Cardiac fibroblast (primary cell): ENCODE measurements at places on chromosomes 4 and X.
A peak's percentile ranks its signal among the peaks of the same experiment; 100 is the strongest.

DNA sequence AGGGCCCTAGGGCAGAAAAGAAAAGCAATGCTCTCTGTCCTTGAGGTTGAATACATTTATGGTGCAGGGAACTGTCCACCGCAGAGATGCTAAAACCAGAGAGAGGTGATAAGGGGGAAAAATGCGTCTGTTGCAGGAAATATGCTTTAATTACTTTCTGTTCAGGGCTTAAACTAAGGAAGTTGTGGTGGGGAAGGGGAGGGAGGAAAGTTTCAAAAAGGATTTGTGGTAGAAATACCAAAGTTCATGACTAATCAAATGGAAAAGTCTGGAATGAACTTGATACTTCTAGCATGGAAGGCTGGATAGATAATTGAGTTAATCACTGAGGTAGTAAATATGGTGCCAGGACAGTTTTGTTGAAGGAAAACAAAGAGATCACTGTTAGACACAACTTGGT, 99.0 kb downstream of the ASB9 start:
- DNase-seq: no peak

GRCh38 chr4:56674984-56675383, 6.1 kb downstream of the HOPX start:
- peak; percentile 74 for DNase-seq

DNA sequence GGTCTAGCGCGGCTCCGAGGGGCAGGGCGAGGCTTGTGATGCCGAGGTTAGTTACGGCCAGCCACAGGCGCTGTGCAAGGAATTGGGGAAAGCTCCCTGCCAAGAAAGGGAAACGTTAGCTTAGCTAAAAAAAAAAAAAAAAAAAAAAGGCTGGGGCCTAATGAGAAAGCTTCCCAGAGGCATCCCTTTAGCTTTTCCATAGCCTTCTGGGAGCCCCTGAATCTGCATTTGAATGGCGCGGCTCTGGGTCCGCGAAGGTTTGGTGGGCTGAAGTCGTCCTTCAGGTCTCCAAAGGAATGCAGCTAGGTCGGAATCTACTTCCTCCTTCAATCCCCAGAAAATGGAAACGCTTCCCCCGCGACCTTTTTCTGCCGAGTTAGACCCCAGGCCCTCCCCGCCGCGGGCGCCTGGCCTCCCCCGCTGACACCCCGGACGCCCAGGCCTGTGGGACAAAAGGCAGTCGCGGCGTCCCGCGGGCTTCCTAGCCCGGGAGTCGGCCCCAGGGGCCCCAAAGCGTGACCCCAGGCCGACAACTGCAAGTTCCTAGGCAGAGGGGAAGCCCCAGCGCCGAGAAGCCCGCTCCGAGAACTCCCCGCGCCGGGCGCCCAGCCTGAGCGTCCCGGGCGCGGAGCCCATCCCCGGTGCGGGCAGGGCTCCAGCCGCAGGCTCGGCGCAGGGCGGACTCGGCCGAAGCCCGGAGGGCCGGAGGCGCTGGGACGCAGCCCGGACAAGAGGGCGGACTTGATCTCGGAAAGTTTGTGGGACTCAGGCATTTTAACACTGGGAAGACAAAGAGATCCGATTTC, 605 bp upstream of the FAT1 start:
- DNase-seq: no peak

- DNase-seq: peak; percentile 25
These were observed 320.6 kb downstream of the ARHGAP10 start for GRCh38 chr4:148052448-148052847.

GRCh38 chr4:182240161-182241130, 2.8 kb upstream of the TENM3 start:
- DNase-seq: peak; percentile 20

GRCh38 chrX:10759141-10759799, 138.9 kb upstream of the MID1 start:
- DNase-seq: peak; percentile 12

GRCh38 chrX:21798677-21799219, 40.7 kb upstream of the MBTPS2 start:
- peak; percentile 24 for DNase-seq

DNA sequence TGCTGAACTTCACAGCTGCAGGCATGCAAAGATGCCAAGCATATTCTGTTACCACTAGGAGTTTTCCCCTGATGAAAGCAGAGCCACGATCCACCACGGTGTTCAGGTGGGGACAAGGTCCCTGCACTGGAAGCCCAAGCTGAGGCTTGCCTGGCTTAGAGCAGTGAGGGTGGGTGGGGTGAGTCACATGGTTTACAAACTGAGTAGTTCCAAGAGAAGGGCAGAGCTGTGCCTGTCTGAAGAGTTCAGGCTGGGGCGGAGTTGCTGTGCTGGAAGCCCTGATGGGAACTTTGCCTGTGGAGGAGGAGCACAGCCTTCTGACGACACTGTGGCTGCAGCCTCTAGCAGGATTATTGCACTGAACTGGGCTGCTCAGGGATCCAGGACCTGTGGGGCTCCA, 45.5 kb downstream of the FAM9B start:
- peak; percentile 28 for DNase-seq

DNA sequence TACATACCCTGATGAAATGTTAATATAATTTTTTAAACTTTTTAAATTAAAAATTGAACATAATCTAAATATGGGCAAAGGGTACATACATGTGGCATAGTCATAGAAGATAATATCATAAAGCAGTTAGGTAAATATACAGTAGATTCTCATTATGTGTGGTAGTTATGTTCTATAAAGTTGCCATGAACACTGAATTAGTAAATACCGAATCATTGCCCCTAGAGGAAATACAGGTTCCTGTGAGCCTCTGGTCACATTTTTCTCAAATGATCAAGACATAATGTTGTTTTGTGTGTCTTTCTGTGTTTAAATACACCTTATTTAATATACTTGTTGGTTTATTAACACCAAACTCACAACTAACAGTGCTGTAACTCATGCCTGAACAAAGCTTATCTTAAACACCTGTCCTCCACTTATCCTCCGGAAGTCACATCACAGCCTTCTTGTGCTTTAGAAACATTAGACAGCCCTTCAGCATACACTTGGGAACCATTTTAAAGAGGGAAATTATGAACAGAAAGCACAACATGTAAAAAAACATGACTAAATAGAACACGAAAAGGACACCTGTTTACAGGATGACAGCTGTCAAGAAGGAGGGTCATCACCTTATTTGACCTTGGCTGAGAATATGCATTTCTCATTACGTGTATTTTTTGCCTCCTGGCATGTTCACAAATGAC, 169.4 kb upstream of the NAP1L5 start:
- DNase-seq: no peak

GRCh38 chr4:93018243-93018642, 714.5 kb downstream of the GRID2 start:
- DNase-seq: no peak

DNA sequence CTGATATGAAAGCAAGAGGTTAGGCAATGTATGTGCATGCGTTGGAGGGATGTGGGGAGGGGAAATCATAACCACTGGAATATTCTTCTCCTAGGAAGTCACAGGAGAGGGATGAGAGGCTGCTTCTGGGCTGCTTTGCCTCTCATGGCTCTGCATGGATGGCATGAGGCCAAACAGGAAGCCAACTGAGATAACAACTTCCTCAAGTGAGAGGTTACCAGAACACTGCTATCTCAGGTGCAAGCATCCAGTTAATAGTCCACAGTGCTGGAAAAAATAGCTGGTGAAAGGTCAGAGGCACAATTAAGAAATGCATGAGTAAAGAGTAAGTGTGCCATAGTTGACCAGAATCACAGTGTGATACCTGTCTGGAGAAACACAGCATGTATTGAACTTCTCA, 113.3 kb downstream of the ELOVL6 start:
- peak; percentile 46 for DNase-seq

- peak; percentile 70 for DNase-seq
These were observed 59.5 kb upstream of the KDR start for GRCh38 chr4:55184600-55185523.

DNA sequence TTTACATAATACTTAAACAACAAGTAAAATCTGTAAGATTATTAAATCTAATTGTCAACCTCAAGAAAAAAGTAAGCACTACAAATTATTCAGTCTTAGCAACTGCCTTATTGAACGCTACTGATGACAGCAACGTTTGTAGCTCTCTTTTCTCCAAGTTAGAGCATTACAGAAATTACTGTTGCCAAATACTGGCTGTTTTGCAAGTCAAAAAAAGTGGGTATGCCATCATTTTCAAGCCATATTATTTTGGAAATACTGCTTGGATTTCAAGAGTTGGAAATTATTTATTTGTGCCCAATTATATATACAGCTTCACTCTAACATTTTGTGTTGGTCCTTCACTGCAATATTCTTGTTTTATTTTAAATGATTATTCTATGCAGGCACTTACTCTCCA, 221.7 kb downstream of the CXXC4 start:
- no peak for DNase-seq

DNA sequence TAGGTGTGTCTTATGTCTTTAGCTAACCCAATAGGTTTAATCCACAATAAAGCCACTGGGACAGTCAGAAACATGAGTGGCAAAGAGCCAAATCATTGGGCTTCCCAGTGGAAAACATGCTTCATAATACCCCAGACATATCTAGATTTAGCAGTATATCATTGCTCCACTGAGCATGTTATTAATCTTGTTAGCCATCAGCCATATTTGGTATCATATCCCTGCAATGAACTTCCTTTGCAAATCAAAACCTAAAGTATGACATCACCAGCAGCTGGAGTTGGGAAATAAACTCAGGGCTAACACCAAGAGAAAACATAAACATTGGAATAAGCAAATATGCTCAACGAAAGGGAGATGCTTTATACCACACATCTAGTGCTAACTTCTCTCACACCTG, 280.8 kb upstream of the NOCT start:
- DNase-seq: peak; percentile 57

DNA sequence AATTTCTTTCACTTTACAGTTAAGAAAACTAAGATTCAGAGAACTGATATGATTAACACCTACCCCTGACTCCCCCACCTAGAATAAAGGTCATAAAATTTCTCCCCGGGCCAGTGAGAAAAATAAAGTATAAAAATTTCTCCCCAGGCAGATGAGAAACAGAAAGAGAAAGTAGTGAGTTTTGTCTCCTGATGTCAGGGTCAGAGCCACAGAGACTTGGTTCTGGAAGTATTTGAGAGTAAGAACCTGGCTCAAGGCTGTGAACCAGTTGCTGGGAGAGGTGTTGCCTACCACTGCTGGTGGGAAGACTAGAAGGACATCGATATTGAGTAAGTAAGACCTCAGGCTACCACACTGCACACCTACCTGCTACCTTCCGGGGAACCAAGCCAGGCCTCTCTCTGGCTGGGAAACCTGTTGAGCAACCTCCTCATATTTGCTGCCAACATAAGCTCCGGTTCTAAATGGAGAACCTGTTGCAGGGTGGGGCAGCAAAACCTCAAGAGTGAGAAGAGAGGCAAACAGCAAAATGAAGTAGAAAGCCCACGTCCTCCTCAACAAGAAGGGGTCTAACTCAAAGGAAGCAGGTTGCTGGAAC, 104.2 kb upstream of the PUDP start:
- DNase-seq: no peak

- DNase-seq: no peak
These were observed 230.6 kb upstream of the SPRY1 start for GRCh38 chr4:123166023-123166422.

DNA sequence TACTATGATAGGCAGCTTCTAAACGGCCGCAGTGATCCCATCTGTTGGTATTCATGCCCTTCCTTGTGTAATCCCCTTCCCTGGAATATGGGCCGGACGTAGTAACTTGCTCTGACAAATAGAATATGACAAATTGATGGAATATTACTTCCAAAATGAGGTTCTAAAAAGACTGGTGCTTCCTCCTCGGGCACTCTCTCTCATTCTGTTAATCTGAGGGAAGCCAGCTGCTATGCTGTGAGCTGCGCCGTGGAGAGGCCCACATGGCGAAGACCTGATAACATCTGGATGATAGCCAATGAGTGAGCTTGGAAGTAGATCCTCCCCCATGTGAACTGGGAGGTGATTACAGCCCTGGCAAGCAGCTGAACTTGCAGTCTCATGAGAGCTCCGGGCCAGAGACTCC, 27.2 kb upstream of the SLC25A4 start:
- peak; percentile 94 for DNase-seq

DNA sequence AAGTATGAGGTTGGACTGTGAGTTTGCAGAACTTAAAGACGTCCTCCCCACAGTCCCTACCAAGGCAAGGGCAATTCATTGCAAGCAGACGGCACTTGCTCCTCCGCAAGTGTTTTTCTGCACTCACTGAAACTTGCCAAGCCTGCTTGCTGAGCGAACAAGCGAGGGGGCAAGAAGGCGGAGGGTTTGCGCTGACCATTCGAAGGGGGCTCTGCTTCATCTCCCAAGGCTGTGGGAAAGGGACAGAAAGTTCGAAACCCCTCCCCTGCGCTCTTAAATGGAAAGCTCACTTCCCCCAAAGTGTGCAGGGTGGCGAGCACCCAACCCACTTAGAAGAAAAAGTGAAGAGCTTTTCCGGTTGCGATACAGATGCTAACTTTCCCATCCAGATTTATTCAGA, 1.4 kb downstream of the MID1 start:
- peak; percentile 41 for DNase-seq

GRCh38 chr4:31595496-31595895, 875.3 kb downstream of the PCDH7 start:
- no peak for DNase-seq

- no peak for DNase-seq
These were observed 18.5 kb upstream of the TET2 start for GRCh38 chr4:105128208-105128607.

DNA sequence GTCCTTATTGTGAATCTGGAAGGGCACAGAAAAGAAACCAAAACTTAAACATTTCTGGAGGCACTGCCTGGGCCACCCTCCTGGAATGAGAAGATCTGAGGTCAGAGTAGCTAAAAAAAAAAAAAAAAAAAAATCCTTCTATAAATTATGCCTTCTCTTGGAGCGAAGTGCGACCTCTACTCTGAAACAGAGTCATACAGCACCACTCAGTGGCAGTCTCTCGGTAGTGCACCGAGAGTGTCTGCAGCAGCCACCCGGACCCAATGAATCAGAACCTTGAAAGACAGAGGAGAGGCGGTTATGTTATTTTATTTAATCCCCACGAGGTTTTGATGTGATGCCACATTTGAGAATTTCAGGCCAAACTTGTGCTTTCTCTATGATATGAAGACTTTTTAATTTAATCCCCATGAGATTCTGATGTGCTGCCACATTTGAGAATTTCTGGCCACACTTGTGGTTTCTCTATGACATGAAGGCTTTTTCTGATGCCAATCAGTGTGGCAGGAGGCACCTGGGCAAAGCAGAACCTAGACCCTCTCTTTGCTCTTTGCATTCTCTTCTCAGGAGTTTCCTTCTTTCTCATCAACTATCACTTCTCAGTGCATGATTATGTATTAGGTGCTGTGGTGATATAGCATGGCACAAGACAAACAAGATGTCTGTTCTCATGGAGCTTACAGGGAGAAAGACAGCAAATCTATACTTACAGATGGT, 5.6 kb upstream of the CT47C1 start:
- peak; percentile 71 for DNase-seq
